ENCODE measurements at places on chromosomes 3 and 15.
A peak's percentile ranks its signal among the peaks of the same experiment; 100 is the strongest.

- DNase-seq: no peak
Observed at GRCh38 chr15:85154061-85154460, 172.4 kb downstream of the PDE8A start.

GRCh38 chr3:106176734-106177133, 307.9 kb upstream of the CBLB start:
- no peak for DNase-seq

GRCh38 chr3:110677506-110677905, 394.1 kb upstream of the NECTIN3 start:
- DNase-seq: no peak

- DNase-seq: no peak
Observed at GRCh38 chr15:60555291-60555690, 76.3 kb upstream of the ICE2 start.

DNA sequence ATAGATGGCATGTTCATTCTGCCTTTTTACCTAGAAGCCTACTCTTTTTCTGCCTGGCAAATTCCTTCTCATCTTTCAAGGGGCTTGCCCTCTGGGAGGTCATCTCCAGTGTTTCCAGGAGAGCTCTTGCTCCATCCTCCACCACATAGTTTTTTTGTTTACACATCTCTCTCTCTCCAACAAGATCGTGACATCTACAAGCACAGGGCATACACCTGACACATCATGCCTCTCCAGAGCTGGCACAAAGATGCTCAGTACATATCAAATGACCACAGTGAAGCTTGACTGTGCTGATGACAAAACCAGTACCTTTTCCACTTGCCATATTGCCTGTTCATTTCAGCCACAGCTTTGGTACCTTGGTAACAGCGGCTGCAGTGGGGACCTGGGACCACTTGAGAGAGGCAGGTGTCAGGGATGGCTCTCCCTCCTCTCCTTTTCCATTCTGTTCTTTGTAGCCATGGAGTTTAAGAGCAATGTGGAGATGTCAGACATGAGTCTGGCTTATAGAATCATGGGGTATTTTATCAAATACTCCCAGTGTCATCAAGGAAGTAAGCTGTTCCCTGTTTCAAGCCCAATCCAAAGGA, 15.4 kb downstream of the ALPK3 start:
- no peak for DNase-seq

- no peak for DNase-seq
Observed at GRCh38 chr15:85706779-85707518, 87.8 kb downstream of the KLHL25 start.

DNA sequence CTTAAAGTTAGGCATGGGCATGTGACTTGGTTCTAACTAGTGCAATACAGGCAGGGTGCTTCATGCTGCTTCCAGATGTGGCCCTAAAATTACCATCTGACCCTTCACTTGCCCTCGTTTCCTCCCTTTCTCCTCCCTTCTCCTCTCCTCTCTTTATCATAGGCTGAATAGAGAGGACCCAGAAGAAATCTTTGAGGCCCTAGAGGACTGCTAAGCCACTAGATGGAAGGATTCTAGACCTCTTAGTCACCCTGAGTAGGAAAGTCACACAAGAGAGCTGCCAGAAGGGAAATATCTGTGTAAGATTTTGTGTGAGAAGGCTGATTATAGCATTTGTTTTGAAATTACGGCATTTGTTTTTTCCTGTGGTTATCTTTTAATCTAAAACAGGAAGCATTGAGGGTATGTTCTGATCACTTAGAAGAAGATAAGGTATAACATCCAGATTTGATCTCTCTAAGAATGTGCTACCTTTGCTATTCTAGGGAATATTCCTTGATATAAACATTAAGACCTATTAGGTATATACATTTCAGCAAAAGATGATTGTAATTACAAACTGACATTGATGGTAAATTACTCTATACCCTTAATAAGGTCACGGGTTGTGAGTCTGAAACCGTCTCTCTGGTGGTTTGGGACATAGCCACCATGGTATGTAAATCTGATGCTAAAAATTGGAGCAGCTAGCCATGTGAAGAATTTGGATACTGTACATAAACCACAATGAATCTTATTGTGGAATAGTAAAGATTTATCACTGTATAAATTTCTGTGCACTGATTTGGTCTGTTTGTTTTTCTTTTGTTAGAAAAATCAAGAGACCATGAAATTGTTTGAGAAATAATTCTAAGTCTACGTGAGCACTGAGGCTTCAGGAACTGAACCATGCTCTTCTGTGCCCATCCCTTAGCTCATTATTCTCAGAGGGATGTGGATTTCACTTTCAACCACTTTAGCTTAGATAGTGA, 84.1 kb downstream of the TP63 start:
- DNase-seq: no peak

GRCh38 chr15:86063356-86064095, 16.1 kb upstream of the AGBL1 start:
- no peak for DNase-seq

- DNase-seq: no peak
Observed at GRCh38 chr15:70503073-70503745, 260.1 kb downstream of the UACA start.

DNA sequence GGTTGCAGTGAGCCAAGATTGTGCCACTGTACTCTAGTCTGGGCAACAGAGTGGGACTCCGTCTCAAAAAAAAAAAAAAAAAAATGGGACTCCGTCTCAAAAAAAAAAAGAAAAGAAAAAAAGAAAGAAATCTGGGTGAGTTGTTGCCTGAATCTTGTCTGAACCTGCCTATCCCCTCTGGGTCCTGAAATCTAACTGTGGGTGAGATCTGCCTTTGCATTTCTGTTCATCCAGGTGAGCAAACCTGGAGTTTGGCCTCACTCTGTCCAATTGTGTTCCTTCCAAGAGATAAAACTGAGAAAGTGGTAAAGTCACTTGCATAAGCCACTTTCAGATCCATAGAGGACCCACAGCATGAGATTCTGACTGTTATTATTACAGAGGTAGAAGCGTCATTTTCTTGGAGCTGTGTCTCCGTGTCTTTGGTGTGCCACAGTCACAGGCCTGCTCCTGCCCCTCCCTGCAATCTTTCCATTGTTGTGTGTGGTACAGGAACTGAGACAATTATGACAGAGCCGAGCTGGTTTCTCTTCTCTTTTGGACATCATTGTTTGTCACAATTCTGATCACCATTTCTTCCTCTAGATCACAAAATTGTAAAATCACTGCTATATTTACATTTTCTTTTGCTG, 235.9 kb downstream of the LPP start:
- no peak for DNase-seq

- DNase-seq: no peak
Observed at GRCh38 chr3:127820826-127821313, 1.4 kb downstream of the MGLL start.

DNA sequence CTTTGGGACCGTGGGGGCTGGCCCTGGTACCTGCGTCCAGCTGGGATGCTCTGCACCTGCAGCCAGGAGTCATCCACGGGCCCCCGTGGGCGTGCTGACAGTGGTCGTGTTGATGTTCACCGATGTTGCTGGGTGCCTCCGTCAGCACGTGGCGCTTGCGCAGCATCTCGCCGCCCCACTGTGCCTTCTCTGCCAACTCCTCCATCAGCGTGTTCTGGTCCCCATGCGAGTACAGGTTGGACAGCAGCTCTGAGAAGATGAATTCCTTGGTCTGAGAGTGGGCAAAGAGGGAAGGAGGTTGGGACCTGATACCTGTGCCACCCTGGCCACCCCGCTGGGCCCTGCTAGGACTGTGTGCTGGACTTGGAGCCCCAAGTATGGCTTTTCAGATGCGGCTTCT, 61.4 kb downstream of the ADAMTS7 start:
- DNase-seq: no peak

DNA sequence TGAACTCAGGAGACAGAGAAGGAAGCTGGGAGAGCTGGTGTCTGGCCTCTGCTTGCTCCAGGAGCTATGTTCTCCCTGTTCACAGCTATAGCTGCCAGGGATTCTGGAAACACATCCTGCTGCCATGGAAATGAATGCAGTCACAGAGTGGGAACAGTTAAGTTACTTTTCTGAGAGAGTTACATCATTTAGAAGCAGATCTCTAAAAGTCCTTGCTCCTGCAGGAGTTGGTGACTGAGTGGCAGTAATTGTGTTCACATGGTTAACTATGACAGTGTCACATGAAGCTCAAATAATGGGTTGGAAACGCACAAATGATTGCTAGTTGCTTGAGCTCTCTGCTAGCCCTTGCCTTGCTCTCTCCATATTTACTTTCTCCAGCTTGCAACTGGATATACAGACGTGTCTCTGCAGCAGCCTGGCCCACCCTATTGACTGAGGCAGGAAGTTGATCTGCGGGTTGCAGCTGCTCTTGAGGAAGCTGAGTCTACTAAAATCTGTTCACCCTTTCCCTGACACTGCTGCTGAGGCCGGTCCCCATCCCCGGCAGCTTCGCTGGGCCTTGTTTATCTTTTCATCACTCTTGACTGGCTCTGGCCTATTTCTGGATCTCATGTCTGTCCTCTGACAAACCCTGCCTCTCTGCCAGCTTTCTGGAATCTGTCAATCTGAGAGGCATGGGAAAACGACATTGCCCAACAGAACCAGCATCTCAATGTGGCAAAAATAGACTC, 16.7 kb upstream of the ISLR start:
- no peak for DNase-seq

GRCh38 chr3:53113293-53114010, 16.8 kb downstream of the RFT1 start:
- DNase-seq: no peak

DNA sequence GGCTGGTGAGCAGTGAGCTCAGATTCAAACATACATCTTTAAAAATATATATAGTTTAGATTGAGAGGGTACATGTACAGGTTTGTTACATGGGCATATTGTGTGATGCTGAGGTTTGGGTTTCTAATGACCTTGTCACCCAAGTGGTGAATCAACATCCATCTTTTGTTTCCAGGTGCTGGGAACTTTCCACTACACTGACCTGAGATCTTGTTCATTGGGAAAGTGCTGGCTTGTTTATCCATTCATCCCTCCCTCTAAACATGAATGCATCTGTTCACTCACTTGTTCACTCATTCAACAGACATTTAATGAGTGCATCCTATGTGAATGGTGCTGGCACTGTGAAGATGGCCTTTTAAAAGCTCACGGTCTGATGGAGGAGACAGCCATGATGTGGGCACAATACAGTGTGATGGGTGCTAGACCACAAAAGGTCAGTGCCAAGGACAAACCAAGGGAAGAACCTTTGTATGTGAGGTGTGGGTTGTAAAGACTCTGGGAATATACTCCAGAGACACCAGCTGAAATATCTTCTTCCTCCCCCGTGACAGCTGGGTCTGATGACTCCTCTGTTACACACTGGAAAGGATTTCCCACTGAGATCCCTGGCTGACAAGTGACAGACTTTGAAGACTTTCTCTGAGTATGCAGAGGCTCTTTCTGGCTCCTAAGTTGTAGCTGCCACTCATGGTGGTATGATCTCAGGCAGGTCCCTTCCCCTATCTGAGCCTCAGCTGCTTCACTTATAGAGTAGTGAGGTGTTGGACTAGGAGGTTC, 16.2 kb upstream of the ITGA11 start:
- no peak for DNase-seq

GRCh38 chr15:93048759-93049161, 40.3 kb downstream of the RGMA start:
- no peak for DNase-seq

- DNase-seq: no peak
Observed at GRCh38 chr3:62954580-62954979, 79.4 kb upstream of the CADPS start.

DNA sequence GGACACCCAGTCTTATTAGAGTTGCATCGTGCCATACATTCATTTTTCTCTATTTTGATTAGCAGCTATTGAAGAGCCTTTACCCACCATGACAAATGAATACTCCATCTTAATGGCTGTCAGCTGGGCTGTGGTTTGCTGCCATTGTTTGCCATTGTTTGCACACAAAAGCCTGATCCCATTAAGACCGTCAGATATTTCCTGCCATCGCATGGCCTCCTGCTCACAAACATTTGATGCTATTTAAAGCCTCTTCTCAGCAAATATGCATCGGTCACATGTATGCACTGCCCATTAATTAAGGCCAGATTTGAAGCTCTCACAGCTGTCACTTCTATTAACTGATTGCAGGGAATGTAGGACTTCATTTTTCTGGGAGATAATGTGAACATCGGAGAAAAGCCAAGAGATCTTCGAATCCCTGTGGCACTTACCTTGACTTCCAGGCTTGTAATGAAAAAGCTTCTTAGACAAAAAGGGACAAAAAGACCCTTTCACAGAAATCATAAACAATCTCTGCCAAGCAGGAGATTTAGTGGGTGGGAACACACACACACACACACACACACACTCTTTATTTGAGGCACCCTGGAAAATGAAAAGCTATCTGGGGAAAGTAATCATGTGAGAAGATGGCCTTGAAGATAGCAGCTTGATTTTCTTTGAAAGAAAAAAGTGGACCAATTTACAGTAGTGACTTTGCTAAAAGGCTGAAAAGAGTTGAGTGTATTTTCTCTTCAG, 175.4 kb upstream of the NR2E3 start:
- peak; percentile 49 for DNase-seq

DNA sequence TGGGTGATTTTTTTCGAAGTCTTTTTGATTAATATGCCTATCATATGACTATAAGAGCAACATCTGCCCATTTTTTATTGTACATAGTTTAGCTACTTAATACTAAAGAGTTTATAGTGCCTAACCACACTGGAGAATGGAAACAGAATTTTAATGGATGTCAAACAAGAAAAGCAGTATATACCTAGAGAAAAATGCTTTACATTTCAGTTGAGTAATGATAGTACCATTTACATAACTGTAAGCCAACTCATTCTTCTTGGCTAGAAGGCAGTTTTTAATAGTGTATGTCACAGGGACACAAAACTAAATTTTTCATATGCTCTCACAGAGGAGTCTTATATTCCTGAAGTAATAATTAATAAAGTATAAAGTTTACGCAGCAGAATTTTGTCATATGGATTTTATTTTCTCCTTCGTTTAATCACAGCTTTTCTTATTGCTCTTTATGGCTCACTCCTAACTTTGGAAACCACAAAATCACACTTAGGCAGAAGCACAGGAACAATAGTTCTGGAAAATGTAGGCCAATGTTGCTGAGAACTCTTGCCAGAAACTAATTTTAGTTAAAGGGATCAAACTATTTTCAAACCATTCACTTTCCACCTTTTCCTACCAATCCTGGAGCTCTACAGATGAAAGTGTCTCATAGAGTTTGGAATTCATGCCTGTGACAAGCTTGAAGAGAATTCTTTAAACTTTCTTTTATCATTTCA, 243.6 kb downstream of the ZIC1 start:
- no peak for DNase-seq

DNA sequence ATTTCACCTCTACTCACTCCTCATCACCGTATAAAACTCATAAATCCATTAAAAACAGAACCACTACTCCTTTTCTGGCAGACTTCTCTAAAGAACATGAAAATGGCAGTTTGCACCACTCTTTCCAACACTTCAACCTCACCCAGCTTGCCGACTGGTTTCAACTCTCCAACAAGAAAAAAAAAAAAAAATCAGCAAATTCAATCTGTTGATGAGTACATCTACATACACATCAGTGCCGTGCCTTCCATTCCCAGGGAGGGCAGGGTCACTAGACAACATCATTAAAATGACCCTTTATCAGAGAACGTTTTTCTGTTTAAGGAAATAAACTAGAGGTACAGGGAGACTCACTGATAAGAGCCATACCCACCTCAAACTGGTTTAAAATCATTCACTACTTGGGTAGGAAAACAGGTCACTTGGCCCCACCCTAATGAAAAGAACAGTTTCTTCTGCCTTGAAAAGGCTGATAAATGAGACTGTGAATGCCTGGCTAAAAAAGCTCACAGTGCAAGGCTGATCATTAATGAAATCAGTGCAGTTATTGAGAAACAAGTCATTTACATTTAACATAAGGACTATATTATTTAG, 6.0 kb downstream of the ANXA2 start:
- DNase-seq: no peak

GRCh38 chr15:52422001-52422400, 106.7 kb downstream of the MYO5A start:
- no peak for DNase-seq

GRCh38 chr3:126912027-126912422, 70.9 kb upstream of the PLXNA1 start:
- no peak for DNase-seq
